ENCODE measurements at places on chromosomes 12 and 14. TPM values are rescaled to one million over a fixed set of nuclear protein-coding genes. Genes with fewer than 3 reads are reported as not detected.
A peak's percentile ranks its signal among the peaks of the same experiment; 100 is the strongest.

GRCh38 chr14:37695866-37696265 lies 100.4 kb downstream of the TTC6 start:
- no peak for DNase-seq
- H3K36me3 ChIP-seq = no peaks in the 10 kb centered on the region
- H3K27me3 ChIP-seq = no peaks in the 10 kb centered on the region
- no peaks in the 10 kb centered on the region for H3K4me1 ChIP-seq
- no peak overlapping the region for H3K4me3 ChIP-seq

DNA sequence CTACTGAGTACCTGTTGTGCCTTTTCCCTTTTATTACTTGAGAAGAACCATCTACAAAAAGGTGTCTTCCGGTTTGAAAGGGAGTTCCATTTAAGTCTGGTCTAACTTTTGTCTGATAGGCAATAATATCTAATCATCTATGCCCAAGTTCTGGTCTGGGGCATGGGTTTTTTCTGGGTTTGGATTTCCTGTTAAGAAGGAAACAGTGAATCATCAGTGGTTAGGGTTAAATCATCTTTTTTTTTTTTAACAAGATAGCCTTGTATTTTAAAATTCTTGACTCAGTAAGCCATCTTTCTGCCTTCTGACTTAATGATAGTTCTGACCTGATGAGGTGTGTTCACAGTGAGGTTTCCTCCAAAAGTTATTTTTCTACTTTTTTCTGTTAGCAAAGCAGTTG lies 29.3 kb upstream of the CPNE8 start:
- H3K36me3 ChIP-seq = no peaks in the 10 kb centered on the region
- DNase-seq = no peak
- H3K27ac ChIP-seq = no peak overlapping the region

GRCh38 chr12:51198568-51199365 lies 19.1 kb downstream of the POU6F1 start:
- no peaks in the 10 kb centered on the region for H3K27me3 ChIP-seq
- no peak overlapping the region for H3K4me3 ChIP-seq
- H3K36me3 ChIP-seq = peaks cover 4% of the 10 kb centered on the region
- peak; percentile 10 for DNase-seq
- no peaks in the 10 kb centered on the region for H3K4me1 ChIP-seq
- H3K27ac ChIP-seq = no peak overlapping the region

GRCh38 chr14:96631030-96631429 lies 128.8 kb downstream of the PAPOLA start:
- H3K36me3 ChIP-seq = no peaks in the 10 kb centered on the region
- no peaks in the 10 kb centered on the region for H3K4me1 ChIP-seq
- H3K4me3 ChIP-seq = no peak overlapping the region
- H3K27me3 ChIP-seq = peaks cover 3% of the 10 kb centered on the region

DNA sequence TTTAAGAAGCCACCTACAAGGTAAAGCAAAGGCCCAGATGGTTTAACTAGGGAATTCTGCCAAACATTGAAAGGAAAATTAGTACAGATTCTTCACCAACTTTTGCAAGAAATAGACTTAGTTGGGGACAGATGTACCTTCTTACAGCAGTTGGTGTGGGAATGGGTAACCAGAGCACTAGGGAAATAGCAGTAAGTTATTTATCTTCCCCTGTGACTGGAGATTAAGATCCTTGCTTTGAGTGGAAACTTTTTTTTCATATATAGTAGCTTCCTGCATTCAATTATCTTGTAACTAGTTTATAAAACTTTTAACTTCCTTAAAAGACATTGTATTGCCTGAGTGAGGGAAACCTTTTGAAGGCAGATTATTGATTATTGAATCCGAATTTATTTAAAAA lies 44.2 kb downstream of the ARID2 start:
- DNase-seq = no peak
- no peaks in the 10 kb centered on the region for H3K36me3 ChIP-seq
- H3K4me3 ChIP-seq = no peak overlapping the region
- no peaks in the 10 kb centered on the region for H3K4me1 ChIP-seq

DNA sequence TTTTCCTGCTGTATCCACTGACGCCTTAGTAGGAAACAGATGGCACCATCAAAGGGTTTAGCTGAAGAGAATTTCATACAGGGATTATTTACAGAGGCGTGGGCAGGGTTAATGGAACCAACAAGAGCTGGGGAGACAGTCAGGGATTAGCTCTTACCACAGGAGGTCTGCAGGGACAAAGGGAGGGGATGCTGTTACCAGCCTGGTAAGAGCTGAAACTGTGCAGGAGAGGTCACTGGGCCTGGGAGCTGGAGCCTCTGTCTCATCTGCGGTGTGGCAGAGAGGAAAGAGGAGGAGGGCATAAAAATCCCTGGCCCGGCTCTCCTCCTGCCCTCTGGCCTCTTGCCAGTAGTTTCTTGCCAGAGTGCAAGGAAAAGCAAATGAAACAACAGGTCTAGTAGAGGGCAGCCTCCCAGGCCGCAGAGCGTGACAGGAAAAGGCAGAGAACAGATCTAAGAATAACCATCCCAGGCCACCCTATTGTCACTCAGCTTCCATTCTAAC lies 18.9 kb upstream of the POC1B start:
- H3K36me3 ChIP-seq = no peaks in the 10 kb centered on the region
- no peaks in the 10 kb centered on the region for H3K27me3 ChIP-seq
- no peak overlapping the region for H3K4me3 ChIP-seq
- peaks cover 17% of the 10 kb centered on the region for H3K4me1 ChIP-seq
- no peak overlapping the region for H3K27ac ChIP-seq
- DNase-seq = peak; percentile 37

DNA sequence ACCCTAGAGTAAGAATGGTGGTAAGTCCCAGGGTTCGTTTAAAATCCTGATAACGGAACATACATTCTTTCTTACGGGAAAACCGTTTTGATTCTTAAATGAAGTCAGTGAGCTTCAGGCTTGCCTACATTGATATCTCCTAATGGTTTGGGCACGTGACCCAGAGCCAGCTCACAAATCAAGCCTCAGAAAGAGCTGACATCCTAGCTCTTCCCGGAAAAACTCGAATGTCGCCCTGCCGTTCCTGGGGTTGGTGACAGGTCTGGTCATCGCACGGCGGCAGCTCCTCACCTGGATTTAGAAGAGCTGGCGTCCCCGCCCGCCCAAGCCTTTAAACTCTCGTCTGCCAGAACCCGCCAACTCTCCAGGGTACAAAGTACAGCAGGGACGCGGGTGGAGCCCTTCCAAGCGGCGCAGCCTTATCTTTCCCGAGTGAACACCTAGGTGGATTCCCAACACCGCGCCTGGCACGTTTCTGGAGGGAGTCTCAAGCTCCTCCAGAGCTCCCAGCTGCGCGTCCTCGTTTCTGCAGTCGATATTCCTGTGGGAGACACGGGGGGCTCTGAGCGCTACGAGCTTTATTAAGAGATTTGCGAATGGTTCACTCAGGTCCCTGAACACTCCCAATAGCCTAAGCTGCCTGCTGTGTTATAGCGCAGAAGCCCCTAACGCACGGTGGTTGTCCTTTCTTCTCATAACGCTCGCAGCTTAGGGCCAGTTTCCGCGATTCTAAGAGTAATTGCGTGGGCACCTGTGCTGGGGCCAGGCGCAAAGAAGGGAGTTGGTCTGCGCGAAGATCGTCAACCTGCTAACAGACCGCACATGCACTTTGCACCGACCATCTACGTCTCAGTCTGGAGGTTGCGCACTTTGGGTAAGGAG lies at the start of gene SSTR1:
SSTR1 (plus strand) TSS at position 169 of the 882 bp plus-strand sequence. CDS start 1,486 bp downstream, outside the sequence.
- H3K36me3 ChIP-seq = no peaks in the 10 kb centered on the region
- H3K4me1 ChIP-seq = peaks cover 15% of the 10 kb centered on the region
- H3K27me3 ChIP-seq = peaks cover 4% of the 10 kb centered on the region

- peak; percentile 20 for DNase-seq
- H3K27ac ChIP-seq = peak overlapping the region; percentile 71
- H3K4me3 ChIP-seq = no peak overlapping the region
- H3K36me3 ChIP-seq = no peaks in the 10 kb centered on the region
- no peaks in the 10 kb centered on the region for H3K4me1 ChIP-seq
Measured at GRCh38 chr12:25052196-25052913, 103.5 kb upstream of the BCAT1 start.

DNA sequence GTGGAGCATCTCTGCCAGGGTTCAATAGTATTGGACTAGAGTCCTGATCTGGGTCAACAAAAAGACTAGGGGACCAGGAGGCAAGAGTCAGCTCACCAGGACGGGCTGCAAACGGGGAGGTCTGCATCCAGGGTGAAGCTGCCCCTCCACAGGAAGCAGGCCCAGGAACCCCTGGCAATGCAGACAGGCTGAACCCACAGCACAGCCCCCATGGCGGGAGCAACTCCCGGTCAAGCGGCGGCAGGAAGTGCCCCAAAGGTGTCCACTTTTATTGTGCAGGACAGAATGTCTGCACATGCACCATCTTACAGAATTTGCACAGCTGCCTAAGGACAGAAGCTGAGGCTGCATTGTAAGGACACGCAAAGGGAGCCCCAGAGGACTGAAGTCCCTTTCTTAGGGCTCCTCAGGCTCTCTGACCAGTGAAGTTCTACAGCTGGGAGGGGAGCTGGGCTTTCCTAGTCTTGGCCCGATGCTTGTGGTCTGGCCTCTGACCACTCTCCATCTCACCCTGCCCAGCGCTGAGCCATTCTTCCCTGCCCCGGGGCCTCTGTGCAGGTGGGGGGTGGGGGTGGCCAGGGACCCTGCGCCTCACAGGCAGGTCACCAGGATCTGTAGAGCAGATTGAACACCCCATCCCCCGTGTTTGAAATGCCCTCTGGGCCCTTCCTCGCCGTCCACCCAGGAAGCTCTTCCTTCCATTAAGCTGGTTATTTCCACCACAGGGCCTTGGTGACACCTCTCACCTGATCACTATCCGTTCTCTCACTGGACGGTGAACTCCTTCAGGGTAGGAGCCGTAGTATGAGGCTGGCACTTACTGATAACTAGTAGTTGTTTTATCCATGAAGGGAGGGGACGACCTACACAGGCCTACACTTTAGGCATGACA lies 75.9 kb downstream of the NINJ2 start:
- H3K4me1 ChIP-seq = peaks cover 3% of the 10 kb centered on the region
- no peaks in the 10 kb centered on the region for H3K36me3 ChIP-seq
- H3K4me3 ChIP-seq = no peak overlapping the region
- H3K27me3 ChIP-seq = no peaks in the 10 kb centered on the region

DNA sequence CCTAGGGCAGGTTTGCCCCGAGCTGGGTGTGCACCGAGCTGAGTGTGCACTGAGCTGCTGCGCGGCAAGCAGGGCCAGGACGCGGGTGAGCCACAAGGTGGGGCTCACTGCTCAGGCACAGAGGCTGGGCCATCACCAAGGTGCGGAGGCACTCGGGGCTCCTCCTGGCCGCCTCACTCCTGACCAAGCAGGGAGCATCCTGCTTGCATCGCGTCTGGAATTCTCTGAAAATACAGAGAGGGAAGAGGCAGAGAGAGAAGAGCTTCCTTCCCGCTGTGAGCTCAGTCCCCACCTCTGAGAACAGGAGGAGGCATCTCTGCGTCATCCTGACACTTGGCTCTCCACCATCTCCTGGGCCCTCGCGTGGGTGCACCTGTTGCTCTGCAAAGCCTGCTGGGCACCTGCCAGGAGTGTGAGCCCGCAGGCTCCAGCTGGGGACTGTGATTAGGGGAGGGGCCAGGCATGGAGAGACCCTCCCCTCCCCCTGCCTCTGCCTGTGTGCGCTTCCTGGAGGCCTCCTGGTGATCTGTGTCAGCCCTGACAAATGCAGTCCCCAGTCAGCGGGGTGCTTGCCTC lies 116.3 kb downstream of the GLT1D1 start:
- H3K36me3 ChIP-seq = no peaks in the 10 kb centered on the region
- no peaks in the 10 kb centered on the region for H3K4me1 ChIP-seq
- no peak overlapping the region for H3K27ac ChIP-seq
- no peak overlapping the region for H3K4me3 ChIP-seq

Gene KRT73
- total RNA-seq = not detected

Gene KLRC2
- 0.71 TPM for total RNA-seq

Gene TGFB3
- total RNA-seq = 23.4 TPM

Gene COX8C
- total RNA-seq = not detected
